NCI-H1417 treated with DMSO at 0.1 percent for 48 hours (cell line): ENCODE measurements at places on chromosomes 7 and 10.

- no peak for DNase-seq
Observed at GRCh38 chr10:110533149-110533548, 34.3 kb upstream of the SMC3 start.

- DNase-seq = no peak
Observed at GRCh38 chr10:19412531-19412930, 363.9 kb downstream of the MALRD1 start.

- DNase-seq = no peak
Observed at GRCh38 chr10:24210501-24210900, 1.6 kb downstream of the KIAA1217 start.

- peak; percentile 93 for DNase-seq
Observed at GRCh38 chr7:99504603-99505323, at the start of gene ZKSCAN5. ZKSCAN5 (plus strand) TSS chr7:99504662; CDS start chr7:99506045, 1,383 bp downstream.

DNA sequence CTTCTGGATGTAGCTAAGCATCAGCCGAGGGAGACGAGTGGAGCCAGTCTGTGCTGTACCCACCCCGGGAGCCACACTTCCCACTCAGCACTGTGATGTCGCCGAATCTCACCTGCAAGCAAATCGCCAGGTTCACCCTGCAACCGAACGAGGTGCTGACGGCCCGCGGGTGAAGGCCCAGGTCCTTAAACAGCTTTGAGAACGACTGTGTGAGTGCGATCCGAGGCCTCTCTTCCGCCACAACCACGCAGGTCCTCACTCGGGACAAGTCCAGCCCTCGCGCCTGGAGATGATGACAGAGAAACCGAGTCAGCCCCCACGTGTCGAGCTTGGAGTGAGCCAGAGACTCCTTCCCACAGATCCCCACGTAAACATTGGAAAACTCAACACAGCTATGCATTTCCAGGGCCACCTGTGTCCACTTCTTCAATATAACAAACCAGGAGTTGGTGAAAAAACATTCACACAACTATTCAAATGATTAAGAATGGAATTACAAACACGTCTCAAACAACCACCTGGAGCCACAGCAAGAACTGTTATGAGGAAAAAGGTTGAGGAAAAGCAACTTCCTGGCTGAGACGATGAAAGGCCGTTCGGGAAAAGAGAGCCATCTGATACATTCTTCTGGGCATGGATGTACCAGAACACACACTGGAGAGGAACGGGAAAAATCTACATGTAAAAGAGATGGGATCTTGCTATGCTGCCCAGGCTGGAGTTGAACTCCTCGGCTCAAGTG, 191.8 kb downstream of the ZMYND11 start:
- no peak for DNase-seq

DNA sequence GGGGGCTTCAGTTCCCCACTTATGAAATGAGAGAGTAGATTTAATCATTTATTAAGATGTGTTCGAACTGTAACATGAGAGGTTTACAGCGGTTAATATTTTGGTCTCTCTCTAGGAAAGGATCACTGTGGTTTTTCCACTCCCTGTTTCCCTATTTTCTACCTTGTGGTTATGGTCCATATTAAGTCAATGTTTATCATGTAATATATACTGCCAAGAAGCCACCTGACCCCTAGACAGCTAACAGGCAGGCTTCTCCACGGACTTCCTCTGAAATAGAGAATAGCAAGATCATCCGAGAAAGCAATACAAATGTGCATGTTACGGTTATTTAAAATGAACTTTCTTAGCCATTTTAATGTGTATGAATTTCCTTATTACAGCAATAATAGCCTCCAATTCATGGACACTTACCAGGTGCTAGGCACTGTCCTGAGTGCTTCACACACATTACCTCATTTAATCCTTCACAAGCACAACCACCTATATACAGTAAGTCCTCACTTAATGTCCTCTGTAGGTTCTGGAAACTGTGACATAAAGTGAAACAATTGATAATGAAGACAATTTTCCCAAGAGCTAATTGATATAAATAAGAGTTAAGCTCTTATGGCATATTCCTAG, 835 bp upstream of the COL28A1 start:
- DNase-seq = no peak

DNA sequence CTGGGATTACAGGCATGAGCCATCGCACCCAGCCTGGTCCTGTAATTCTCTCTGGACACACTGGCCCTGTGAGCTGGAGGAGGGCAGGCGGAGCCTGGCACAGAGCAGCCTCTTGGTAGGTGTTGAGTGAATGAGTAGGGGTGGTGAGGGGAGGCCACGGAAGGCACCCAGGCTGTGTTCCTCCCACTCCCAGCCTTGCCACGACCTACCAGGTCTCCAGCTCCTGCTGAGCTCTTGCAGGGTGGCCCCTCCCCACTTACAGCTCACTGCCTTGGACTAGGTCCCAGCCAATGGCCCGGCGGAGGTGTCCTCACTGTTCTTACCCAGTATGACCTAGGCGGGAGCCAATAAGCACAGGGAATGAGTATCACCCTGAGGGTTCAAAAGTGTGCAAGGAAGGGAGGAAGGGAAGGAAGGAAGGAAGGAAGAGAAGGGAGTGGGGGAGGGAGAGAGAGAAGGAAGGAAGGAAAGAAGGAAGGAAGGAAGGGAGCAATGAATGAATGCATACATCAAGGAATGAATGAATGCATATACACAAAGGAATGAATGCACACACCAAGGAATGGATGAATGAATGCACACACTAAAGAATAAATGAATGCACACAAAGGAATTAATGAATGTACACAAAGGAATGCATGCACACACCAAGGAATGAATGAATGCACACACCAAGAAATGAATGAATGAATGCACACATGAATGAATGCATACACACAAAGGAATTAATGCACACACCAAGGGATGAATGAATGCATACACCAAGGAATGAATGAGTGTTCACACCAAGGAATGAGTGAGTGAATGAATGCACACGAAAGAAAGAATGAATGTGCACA, 45.5 kb downstream of the GTF2IRD1 start:
- no peak for DNase-seq

DNA sequence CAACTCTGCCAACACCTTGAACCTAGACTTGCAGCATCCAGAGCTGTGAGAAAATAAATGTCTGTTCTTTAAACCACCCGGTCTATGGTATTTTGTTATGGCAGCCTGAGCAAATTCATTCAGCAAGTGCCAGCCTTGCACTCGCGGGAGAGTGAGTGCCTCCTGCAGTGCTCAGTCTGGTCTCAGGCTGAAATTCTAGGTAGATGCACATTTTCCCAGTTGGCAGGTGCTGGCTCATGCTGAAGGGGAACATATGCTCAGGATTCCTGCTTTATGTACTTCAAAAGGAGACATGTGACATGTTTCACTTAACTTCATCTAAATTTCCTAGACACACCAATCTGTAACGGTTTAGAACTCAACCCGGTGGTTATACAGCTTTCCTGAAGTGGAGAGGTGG, 170.8 kb downstream of the MGMT start:
- DNase-seq = no peak

- DNase-seq = no peak
Observed at GRCh38 chr10:96370584-96371157, 11.9 kb upstream of the OPALIN start.

DNA sequence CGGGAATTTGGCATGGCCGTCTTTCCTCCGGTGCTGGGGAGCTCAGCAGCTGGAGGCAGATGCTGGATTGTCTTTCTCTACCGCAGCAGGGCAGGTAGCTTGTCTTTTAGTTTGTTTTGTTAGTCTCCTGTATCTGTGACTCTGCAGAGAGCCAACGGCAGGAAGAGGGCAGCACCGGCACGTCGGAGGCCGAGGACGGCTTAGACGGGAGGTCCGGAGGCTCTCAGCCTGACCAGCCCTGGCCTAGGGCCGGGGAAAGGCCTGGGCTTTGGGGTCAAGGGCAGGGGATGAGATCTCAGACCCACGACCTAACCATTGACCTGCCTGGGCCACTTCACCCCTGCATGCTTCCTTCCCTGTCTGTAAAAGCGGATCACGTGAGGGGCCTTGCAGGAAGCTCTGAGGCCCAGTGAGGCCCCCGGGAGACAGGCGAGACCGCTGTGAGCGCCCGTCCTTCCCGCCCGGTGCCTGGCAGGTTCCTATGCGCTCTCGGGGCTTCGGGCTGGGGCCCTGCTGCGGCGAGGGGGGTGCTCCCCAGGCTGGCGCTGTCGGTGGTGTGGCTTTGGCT, 72.7 kb downstream of the LHPP start:
- no peak for DNase-seq

GRCh38 chr7:76073335-76073990, 25.6 kb downstream of the MDH2 start:
- no peak for DNase-seq

DNA sequence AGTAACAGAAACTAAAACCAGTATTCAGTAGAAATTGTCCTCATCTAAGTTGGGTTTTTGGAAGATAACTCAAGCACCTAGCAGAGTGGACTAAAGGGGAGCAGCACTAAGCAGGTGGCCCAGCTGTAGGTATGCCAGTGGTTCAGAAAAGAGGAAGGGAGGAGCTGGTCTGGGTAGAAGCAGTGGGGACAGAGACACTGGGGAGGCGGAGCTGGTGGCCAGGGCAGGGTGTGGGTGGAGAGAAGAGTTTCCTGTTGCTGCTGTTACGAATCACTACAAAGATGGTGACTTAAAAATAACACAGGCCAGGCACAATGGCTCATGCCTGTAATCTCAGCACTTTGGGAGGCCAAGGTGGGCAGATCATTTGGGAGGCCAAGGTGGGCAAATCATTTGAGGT, 136.2 kb downstream of the WDR11 start:
- no peak for DNase-seq

GRCh38 chr7:116434820-116435341, 64.7 kb upstream of the CAV2 start:
- DNase-seq = no peak

- DNase-seq = no peak
Observed at GRCh38 chr7:151838072-151838471, 38.8 kb downstream of the PRKAG2 start.

GRCh38 chr7:150814328-150815001, 13.9 kb downstream of the TMEM176A start:
- DNase-seq = no peak

- DNase-seq = no peak
Observed at GRCh38 chr7:68256295-68256694, 1259.7 kb downstream of the TYW1 start.
